Peyer's patch (tissue), 4 donors: ENCODE measurements at places on chromosomes 13 and 19. TPM values are rescaled to one million over a fixed set of nuclear protein-coding genes. Genes with fewer than 3 reads are reported as not detected.

- no peaks in the 10 kb centered on the region for H3K27me3 ChIP-seq
- no peak for DNase-seq
These were observed 11.5 kb upstream of the TFDP1 start for GRCh38 chr13:113573065-113573464.

Gene NAPSA
- 4.9 TPM for total RNA-seq

- DNase-seq = no peak
- H3K36me3 ChIP-seq = no peaks in the 10 kb centered on the region
- H3K27me3 ChIP-seq = no peaks in the 10 kb centered on the region
- H3K27ac ChIP-seq = no peak overlapping the region
- H3K4me3 ChIP-seq = no peak overlapping the region
These were observed 123.3 kb downstream of the VWA8 start for GRCh38 chr13:41837629-41838028.

DNA sequence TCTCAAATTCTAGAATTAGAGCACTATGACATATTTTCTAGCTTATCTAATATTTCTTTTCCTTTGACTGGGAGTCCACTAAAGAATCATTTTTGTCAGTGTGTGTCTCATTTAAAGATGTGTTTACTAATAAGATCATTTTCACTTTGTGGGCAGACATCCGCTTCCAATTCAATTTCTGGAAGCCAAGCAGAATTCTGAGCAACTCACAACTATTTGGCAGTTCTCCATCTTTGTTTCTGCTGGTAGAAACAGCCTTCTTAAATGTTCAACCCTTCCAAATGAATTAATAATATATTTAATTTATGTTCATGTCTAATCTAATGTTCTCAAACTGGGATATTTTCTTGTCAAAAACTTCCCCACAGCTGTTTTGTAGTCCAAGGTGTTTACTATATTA, 411.8 kb downstream of the KCTD12 start:
- no peak overlapping the region for H3K27ac ChIP-seq
- DNase-seq = no peak
- H3K4me1 ChIP-seq = no peaks in the 10 kb centered on the region
- H3K27me3 ChIP-seq = no peaks in the 10 kb centered on the region
- H3K4me3 ChIP-seq = no peak overlapping the region

- H3K4me3 ChIP-seq = no peak overlapping the region
- no peaks in the 10 kb centered on the region for H3K27me3 ChIP-seq
- H3K4me1 ChIP-seq = peaks cover 34% of the 10 kb centered on the region
- H3K27ac ChIP-seq = no peak overlapping the region
These were observed 33.6 kb downstream of the CEBPG start for GRCh38 chr19:33407140-33407551.

- no peaks in the 10 kb centered on the region for H3K27me3 ChIP-seq
- no peaks in the 10 kb centered on the region for H3K4me1 ChIP-seq
- H3K36me3 ChIP-seq = no peaks in the 10 kb centered on the region
- no peak for DNase-seq
These were observed 904.6 kb upstream of the ATXN8OS start for GRCh38 chr13:69202996-69203395.

- DNase-seq = no peak
- H3K4me1 ChIP-seq = no peaks in the 10 kb centered on the region
- H3K27ac ChIP-seq = peak overlapping the region; percentile 55
- no peaks in the 10 kb centered on the region for H3K27me3 ChIP-seq
- no peak overlapping the region for H3K4me3 ChIP-seq
These were observed 31.3 kb upstream of the USE1 start for GRCh38 chr19:17183858-17184321.

Gene NTN5
- 6.8 TPM for total RNA-seq

DNA sequence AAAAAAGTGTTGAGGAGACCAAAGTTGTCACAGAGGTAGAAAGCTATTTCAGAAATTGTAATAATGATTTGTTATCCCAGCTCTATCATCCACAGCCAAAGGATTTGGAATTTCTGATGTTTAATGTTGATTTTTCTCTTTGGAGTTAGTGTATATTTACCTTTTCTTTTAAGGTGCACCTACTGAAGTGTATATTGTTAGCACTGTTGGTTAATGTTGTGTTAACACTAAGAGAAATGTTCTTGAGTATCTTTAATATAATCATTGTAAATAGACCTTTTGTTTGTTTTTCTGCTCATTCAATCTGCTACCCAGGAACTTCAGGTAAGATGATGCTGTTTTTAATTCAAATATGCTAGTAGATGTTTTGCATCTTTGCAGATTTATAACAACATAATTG, 57.5 kb downstream of the ZAR1L start:
- no peaks in the 10 kb centered on the region for H3K27me3 ChIP-seq
- no peaks in the 10 kb centered on the region for H3K4me1 ChIP-seq
- H3K4me3 ChIP-seq = no peak overlapping the region
- no peak overlapping the region for H3K27ac ChIP-seq
